ENCODE measurements at places on chromosomes 4 and X.

DNA sequence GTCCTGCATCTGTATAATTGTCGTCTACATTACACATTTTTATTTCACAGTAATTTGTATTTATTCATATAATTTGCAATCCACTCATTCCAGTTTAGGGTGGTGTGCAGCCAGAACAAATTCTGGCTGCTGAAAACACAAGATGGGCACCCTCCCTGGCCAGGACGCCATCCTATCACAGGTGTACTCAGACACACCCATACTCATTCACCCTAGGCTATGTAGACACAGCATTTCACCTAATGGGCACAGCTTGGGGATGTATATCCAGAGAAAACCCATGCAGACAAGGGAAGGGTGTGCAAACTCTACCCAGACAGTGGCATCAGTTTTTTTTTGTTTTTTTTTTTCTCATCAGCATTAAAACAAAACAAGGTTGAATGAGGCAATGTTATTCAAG lies 73.1 kb downstream of the HMGB2 start:
- no peak for DNase-seq

DNA sequence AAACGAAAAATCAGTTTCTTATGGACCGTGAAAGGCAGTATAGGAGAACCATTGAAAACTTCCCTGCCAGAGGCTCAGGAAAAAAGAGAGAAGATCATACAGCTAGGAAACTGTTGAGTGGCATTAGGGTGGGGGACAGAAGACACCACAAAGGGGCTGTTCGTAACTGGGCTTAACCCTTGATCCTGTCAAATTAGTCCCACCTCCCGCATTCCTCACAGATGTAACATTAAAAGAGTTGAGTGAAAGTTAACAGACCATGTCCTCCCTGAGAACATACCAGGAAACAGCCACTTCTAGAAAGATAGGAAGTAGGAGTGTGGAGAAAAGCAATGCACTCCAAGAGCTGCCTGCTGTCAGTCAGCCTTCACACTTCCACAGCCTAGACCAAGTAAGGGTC lies 8.7 kb downstream of the SHROOM4 start:
- DNase-seq, result no peak

DNA sequence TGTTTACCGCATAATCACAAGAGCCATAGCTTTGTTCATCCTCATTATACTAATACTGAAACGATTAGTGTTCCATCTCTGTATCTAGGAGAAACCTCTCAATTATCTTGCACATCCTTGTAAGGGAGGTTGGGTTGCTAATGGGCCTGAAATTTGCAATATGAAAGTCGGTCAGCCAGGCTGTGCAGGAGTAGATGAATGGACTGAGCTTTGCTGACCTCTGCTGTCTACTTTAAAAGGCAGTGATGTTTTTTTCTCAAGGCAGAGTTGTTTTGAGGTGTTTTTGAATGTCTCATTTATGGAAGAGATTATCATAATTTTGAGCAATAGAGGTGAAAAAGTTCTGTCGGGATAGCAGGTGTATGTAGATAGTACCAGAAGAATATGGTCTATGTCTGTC lies 47.9 kb upstream of the LINC00632 start:
- no peak for DNase-seq

- DNase-seq, result no peak
These were observed 94.3 kb downstream of the GPRIN3 start for GRCh38 chr4:89213382-89213701.

DNA sequence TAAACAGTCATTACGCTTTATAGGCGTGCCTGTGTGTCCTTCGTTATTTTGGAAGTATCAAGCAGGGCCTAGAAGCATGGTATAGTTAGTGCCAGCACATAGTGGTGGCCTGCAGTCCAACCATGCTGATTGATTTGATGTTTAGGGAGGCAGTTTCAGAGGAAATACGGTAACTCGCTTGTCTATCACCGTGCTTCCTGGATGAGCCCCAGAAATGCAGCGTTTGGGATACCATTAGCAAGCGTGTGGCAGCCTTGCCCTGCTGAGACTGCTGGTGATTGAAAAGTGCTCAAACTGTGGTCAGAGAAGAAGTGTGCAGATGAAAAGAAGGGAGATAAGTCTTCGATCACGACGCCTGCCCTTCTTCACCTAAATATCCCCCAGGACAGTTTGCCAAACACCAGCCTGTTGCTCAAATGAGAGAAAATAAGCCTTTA lies 158.4 kb downstream of the CHIC2 start:
- no peak for DNase-seq

DNA sequence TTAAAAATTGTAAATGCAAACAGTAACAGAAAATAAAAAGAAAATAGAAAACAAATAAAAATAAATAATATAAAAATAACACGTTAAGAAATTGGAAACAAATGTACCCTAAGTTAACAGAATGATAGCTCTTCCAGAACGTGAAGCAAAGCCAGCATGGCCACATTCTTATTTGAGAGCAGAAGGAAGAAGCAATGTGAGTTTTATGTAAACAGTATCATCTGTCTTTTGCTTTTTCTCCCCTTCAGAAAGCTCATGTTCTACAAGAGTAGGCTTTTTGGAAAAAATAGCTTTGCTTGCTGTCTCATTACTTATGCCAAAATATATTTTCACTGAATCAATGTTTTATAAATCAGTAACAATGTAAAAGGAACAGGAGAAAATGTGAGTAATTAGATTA lies 18.7 kb downstream of the NPY2R start:
- DNase-seq, result no peak

- DNase-seq, result no peak
These were observed 95.8 kb downstream of the COL25A1 start for GRCh38 chr4:109206620-109207019.

GRCh38 chr4:143202824-143203223 lies 18.1 kb downstream of the USP38 start:
- no peak for DNase-seq

DNA sequence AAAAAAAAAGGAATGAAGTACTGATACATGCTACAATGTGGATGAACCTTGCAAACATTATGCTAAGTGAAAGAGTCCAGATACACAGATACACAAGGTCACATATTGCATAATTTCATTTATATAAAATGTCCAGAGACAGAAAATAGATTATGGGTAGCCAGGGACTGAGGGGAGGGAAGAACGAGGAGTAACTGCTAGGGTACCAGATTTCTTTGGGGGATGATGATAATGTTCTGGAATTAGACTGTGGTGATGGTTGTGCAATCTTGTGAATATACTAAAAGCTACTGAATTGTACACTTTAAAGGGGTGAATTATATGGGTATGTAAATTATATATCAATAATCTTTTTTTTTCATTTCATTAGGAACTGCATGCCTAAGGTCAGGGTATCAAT lies 20.8 kb upstream of the AP1AR start:
- DNase-seq, result no peak

DNA sequence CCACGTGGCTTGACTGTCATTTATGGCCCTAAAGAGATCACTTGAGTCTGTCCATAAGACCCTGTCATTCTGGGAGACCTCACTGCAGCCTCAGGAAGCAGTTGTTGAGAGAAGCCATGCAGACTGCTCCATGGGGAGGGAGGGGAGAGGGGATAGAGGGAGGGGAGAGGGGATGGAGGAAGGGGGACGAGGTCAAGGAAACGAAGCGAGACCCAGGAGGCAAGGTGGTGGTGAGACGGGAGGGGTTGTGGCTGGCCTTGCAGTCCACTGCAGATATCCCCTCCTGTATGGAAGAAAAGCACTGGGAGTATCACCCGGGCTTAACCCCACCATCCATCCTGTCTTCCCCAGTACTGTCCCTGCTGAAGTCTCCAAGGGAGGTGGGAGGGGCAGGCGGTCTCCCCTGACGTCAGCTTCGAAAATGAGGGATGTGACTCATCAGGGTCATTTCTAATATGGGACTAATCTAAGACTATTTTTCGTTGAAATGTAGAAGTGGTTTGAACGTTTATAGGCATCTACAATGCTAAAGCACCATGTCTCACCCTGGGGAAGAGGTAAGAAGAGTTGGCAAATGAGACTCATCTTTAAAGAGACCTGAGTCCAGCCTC lies 5.6 kb downstream of the TMEM255A start:
- DNase-seq, result no peak

GRCh38 chrX:46180258-46180687 lies 364.9 kb downstream of the ZNF674 start:
- DNase-seq, result no peak

- no peak for DNase-seq
These were observed 85.6 kb upstream of the EGFL6 start for GRCh38 chrX:13483773-13484172.

- DNase-seq, result no peak
These were observed 90.1 kb downstream of the ATP8A1 start for GRCh38 chr4:42566835-42567234.

Measured in thymus (tissue), 14 donors.